ENCODE measurements at places on chromosomes 7 and 10. TPM values are rescaled to one million over a fixed set of nuclear protein-coding genes. Genes with fewer than 3 reads are reported as not detected.

Gene MMS19
- 109 TPM for total RNA-seq

Gene AKR1C8
- 9.2 TPM for total RNA-seq

Gene HHEX
- total RNA-seq = not detected

Gene ZNF722
- total RNA-seq = not detected

Gene LOXL4
- total RNA-seq = not detected

GRCh38 chr7:109893231-109893630, 1197.7 kb upstream of the LRRN3 start:
- no peak for DNase-seq
- H3K27me3 ChIP-seq = no peaks in the 10 kb centered on the region
- no peaks in the 10 kb centered on the region for H3K4me1 ChIP-seq
- H3K27ac ChIP-seq = no peak overlapping the region
- H3K4me3 ChIP-seq = no peak overlapping the region
- no peaks in the 10 kb centered on the region for H3K36me3 ChIP-seq

DNA sequence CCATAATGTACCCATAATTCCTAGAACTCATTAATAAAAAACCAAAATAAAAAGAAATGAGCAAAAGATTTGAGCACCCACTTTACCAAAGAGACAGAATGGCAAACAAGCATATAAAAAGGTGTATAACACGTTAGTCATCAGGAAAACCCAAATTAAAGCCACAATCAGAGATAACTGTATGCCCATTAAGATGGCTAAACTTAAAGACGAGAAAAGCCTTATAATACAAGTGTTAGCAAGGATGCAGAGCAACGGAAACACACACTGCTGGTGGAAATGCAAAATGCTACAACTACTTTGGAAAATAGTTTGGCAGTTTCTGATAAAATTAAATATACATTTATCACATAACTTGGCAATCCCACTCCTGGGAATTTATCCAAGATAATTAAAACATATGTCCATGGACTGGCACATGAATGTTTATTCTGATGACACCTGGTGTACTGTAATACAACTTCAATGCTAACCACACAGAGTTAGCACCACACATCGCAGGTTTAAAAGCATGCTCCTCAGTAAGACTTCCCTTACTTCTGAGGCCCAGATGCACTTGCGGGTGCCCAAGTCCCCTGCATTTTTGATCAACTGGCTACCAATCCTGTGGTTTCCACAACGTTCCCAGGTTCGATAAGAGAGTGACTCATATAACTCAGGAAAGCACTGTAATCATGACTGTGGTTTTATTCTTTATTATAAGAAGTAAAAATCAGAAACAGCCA, 158.6 kb downstream of the SNX13 start:
- no peak overlapping the region for H3K4me3 ChIP-seq
- H3K27me3 ChIP-seq = no peaks in the 10 kb centered on the region
- H3K4me1 ChIP-seq = no peaks in the 10 kb centered on the region
- DNase-seq = no peak

DNA sequence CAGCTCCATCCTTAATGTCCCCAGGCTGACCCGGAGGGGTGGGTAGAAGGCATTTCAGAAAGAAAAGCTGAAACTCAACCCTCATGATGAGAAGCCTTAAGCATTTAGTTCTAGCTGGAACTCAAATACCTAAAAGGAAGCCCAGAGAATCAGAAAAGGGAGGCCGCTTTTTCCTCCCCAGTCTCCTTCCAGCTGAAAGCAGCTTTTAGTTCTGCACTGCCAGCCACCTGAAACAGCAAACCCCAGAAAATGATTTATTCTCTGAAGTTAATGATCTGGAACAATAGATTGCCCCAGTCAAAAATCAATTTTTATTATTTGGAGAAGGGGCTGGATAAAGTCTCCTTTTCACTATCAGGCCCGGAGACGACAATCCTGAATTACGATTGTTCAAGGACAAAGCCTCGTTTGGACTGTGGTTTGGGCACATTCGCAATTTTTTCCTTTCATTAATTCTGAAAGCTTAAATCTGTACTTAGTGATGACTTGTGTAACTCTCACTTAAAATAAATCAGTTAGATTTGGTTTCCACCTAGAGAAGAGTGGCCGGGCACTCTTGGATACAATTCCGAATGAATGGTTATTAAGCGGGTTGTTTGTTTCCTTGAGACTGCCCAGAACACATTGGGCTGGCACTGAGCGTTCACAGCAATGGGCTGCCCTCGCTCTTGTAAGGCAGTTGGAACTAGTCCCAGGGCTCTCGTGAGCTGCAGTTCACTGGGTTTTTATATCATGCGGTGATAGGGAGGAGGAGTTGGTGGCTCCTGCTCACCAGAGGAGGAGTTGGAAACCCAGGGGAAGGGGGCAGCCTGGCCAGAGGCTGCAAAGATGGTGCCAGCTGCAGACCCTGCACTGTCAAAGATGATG, 262.2 kb downstream of the CCSER2 start:
- no peak overlapping the region for H3K27ac ChIP-seq
- H3K4me3 ChIP-seq = no peak overlapping the region
- no peaks in the 10 kb centered on the region for H3K27me3 ChIP-seq
- no peaks in the 10 kb centered on the region for H3K4me1 ChIP-seq

GRCh38 chr10:119602241-119603095, 5.7 kb upstream of the TIAL1 start:
- no peak overlapping the region for H3K4me3 ChIP-seq
- peak; percentile 17 for DNase-seq
- no peak overlapping the region for H3K27ac ChIP-seq
- no peaks in the 10 kb centered on the region for H3K36me3 ChIP-seq

- no peak overlapping the region for H3K4me3 ChIP-seq
- no peak overlapping the region for H3K27ac ChIP-seq
- H3K36me3 ChIP-seq = no peaks in the 10 kb centered on the region
- peaks cover 14% of the 10 kb centered on the region for H3K4me1 ChIP-seq
- no peaks in the 10 kb centered on the region for H3K27me3 ChIP-seq
These were observed 43.5 kb downstream of the ST8SIA6 start for GRCh38 chr10:17410907-17411306.

- no peaks in the 10 kb centered on the region for H3K4me1 ChIP-seq
- H3K27me3 ChIP-seq = no peaks in the 10 kb centered on the region
- H3K4me3 ChIP-seq = no peak overlapping the region
- no peak for DNase-seq
- H3K27ac ChIP-seq = no peak overlapping the region
These were observed 162.6 kb upstream of the GDF10 start for GRCh38 chr10:47137311-47137851.

DNA sequence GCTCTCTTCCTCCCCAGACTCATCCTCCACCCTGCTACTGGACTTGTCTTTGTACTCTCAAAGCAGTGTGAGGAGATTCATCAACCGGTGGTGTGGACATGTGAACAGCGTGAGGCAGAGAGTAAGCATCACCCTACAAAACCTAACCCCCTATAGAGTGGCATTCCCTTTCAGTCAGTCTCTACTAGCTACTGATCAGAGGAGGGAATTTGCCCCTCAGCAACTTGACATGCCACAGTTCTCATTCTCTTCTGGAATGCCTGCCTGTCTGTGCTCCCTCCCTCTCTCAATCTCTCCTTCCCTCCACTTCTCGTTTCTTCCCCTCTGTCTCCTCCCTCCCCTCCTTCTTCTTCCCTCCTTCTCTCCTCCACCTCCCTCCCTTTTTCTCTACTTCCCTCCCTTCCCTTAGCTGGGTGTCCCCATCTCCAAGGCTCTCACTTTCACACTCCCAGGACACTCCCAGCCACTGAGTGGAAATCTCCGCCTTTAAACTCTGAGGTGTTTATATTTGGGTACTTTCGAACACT, 24.6 kb downstream of the H2AZ2 start:
- no peak overlapping the region for H3K4me3 ChIP-seq
- H3K27me3 ChIP-seq = no peaks in the 10 kb centered on the region
- no peaks in the 10 kb centered on the region for H3K36me3 ChIP-seq
- H3K4me1 ChIP-seq = peaks cover 4% of the 10 kb centered on the region
- H3K27ac ChIP-seq = no peak overlapping the region
- DNase-seq = no peak

Measured in CD4-positive, alpha-beta memory T cell (primary cell).